CMK (cell line): ENCODE measurements at places on chromosomes 2 and 18.

DNA sequence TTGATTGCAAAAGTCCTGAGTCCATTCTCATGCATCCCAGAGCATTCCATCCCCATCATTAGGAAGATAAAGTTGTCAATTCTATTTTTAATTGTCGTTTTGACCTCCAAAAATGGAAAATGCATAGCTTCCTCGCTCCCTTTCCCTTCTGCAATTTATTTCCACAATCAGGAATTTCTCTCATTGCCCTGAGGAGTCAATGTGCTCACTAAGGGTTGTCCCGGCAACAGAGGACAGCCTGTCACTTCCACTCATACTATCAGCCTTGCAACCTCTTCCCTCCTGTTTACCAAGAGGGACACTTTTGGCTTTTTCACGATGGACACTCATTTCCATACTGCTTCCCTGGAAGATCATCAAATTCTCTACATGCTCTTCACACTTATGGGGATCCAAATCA lies 164.8 kb downstream of the MYO5B start:
- no peak for DNase-seq

GRCh38 chr2:19667536-19667949 lies 234.2 kb downstream of the TTC32 start:
- no peak for DNase-seq

DNA sequence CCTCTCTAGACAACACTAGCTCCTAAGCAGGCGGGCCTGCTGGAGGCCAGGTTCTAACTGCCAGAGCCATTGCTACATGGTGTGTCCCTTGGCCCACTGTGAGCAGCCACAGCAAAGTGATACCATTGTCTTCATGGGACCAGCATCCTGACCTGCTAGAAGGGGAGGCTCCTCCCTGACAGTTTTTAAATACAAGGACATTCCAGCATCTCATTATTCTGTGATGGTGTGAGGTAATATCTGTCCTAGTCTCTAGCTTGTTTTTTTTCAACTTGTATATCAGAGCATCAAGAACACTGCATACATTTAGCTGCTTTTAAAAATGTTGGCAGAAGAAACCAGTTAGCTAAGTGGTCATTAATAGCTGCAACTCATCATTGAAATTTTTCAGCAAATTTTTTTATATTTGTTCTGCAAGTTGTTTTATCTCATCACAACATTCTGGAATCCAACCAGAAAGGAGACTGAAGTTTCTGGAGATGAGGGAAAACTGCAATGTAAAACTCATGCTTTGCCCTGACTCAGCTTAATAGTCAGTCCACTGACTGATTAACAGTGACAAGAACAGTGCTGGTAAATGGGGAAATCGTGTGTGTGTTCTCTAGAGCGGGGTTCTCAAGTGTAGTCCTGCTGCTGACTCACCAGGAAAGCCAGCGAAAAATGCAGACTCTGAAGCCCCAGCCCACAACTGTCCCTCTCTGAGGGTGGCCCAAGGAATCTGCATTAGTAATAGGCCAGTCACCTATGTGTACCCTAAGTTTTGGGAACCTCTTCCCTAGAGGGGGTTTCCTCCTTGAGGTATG lies 17.8 kb downstream of the MAPRE3 start:
- no peak for DNase-seq

- no peak for DNase-seq
Measured at GRCh38 chr18:8930990-8931616, 171.4 kb upstream of the NDUFV2 start.

DNA sequence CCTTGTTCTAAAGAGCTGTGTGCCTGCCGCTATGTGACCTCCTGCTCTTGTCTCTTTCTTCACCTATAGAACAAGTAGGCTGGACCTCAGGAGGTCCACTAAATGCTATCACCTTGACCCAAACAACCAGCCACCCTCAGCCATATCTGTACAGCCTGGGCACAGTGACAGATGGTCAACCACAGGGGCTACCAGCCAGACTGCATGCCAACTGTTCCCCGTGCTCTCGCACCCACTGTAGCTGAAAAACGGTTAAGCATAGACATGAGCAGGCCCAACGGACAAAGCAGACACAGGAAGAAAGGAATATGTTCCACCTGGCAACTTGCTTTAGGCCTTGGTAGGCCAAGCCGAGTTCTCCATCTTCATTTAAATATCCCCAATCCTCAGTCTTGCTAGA lies 43.2 kb upstream of the ACAA2 start:
- DNase-seq = no peak

DNA sequence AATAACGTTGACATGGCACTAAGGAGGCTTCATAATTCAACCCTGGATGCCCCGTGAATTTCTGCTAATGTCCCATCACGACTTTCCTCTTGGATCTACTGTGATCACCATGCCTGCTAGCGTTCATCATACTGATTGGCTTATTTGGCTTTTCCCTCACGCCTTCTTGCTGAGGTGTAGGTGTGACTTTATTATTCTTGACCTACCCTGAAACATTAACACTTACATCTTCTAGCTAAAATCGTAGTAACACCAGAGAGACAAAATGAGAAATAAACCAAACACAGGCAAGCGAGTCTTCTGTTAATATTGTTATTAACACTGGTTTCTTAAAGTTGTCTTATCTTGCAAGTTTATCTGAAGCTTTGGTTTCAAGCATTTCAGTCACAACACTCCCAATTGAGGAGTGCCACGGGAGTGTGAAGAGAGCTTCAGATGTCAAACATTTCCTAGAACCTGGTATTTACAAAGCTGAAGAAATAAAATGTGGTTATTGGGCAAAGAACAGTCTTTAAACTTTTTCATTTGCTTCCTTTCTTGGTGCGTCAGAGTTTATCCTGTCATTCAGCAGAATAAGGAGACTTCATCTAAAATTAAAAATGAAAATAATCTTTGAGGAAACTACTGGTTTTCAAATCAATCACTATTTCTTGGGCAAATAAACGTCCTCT lies 15.4 kb upstream of the STAT1 start:
- no peak for DNase-seq

DNA sequence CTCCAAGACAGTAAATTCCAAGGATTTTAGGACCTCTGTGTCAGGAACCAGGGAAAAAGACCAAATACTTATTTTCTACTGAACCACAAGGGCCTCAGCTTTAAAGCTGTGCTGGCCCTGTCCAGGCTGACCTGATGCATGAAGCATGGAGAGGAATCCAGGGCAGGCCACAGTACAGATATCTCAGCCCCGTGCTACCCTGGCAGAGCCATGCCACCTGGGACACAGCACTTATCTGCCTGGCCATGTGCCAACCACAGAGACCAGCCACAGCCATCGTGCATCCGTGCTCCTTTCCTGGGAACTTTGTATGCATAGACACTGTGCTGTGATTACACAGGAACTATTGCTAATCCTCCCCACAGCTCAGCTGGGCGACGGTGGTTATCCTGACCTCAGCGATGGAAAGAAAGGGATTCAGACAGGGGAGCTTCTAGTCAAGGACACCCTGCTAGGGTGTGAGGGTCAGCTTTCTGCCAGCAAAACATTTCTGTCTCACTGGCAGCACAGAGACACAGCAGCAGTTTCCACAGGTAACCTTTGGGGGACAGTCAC lies 687.4 kb upstream of the ID2 start:
- DNase-seq = no peak

- DNase-seq = no peak
Measured at GRCh38 chr2:33153008-33153407, 206.3 kb downstream of the LTBP1 start.

GRCh38 chr2:62817995-62818713 lies 112.6 kb downstream of the EHBP1 start:
- DNase-seq = no peak

GRCh38 chr2:32553829-32554432 lies 73.9 kb upstream of the TTC27 start:
- peak; percentile 9 for DNase-seq

GRCh38 chr2:106187273-106187891 lies 6.7 kb downstream of the UXS1 start:
- DNase-seq = no peak

- no peak for DNase-seq
Measured at GRCh38 chr2:222058819-222059445, 239.9 kb downstream of the PAX3 start.

- DNase-seq = no peak
Measured at GRCh38 chr2:80579756-80580155, 275.2 kb upstream of the LRRTM1 start.

DNA sequence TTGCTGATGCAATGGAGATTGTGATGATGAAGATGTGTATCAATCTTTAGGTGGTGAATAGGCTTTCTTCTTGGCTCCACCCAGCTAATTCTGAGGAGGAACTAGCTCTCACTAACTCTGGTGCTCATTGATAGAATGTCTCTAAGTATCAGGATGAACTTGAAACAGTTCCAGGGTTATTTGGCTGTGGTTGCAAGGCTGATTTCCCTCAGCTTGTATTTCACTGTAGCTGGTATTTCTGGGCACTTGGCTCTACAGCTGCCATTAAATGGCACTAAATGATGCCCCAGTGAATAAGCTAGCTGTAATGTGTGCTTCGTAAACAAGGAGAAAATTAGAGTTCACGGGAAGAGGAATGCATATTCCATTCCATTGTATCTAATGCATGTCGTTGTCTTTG lies 241.2 kb downstream of the RPIA start:
- no peak for DNase-seq

GRCh38 chr2:102126169-102126568 lies 16.4 kb upstream of the IL1R1 start:
- no peak for DNase-seq

GRCh38 chr2:59217360-59217759 lies 976.2 kb upstream of the FANCL start:
- DNase-seq = no peak

- DNase-seq = peak; percentile 94
Measured at GRCh38 chr2:170143045-170143717, 34.8 kb upstream of the MYO3B start.

- no peak for DNase-seq
Measured at GRCh38 chr2:170157025-170157684, 20.8 kb upstream of the MYO3B start.

DNA sequence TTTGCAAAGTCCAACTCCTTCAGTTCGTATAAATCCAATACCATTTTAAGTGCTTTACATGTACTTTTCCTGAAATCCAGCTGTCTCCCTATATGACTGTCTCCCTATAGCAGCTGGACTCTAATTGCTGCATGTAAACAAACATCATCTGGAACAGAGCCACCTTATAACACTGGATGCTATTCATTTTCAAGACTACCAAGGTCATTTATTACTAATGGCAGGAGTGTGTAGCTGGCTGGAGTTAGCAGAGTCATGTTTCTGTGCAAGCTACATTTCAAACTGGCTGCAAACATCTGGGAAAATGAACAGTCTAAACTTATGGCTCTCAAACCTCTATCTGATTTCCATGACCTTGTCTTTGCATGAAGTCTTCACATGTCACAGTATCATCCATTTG lies 575.2 kb downstream of the PIK3C3 start:
- no peak for DNase-seq

GRCh38 chr2:138490673-138491494 lies 10.7 kb upstream of the SPOPL start:
- DNase-seq = no peak

GRCh38 chr2:203533676-203534591 lies 1.2 kb downstream of the RAPH1 start:
- DNase-seq = no peak

- DNase-seq = no peak
Measured at GRCh38 chr2:231781798-231782726, 980 bp upstream of the PDE6D start.

GRCh38 chr18:7626922-7627440 lies 59.9 kb downstream of the PTPRM start:
- no peak for DNase-seq

GRCh38 chr2:237859533-237860272 lies at the start of gene RAMP1:
Gene RAMP1 (plus strand): TSS chr2:237859623. CDS start chr2:237859676, 53 bp downstream.
- no peak for DNase-seq

- no peak for DNase-seq
Measured at GRCh38 chr18:65610939-65611338, 139.9 kb upstream of the CDH7 start.

- DNase-seq = no peak
Measured at GRCh38 chr2:240442891-240443715, 7.6 kb downstream of the GPC1 start.

DNA sequence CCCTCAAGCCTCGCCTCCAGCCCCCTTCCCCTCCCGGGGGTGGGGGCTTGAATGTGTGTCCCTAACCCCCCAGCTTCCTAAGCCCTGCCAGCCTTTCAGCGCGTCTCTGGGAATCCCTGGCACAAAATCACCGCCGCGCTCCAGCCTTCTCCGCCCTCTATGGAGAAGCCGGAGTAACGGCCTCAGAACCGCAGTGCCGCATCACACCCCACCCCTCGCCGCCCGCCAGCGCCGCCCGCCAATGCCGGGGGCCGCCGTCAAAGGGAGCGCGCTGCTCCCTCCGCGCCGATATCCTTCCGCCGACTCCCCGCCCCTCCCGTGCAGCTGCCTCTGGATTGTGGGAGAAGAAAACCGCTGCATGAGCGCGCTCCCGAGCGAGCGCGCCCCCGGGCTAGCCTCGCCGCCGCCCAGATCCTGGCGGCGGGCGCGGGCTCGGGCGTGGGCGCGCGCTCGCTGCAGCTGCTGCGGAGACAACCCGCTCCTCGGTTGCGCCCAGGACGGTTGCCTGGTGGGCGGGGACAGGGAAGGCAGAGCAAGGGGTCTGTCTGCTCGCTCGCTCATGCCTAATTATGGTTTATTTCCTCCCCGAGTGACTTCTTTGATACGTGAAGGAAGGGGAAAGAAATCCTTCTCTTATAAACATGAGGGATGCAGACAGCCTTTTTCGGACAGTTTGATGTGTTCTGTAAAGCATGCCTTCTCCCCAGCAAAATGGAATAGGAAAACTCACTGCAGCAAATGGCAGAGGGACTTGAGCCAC lies at the start of gene CCDC88A:
Gene CCDC88A, minus strand, starts transcription at position 178 of the 760 bp plus-strand sequence. CDS start 777 bp downstream, outside the sequence.
- DNase-seq = peak; percentile 98

GRCh38 chr18:45103319-45104048 lies 422.8 kb downstream of the SETBP1 start:
- DNase-seq = no peak

- no peak for DNase-seq
Measured at GRCh38 chr2:161847910-161848309, 223.7 kb downstream of the SLC4A10 start.

DNA sequence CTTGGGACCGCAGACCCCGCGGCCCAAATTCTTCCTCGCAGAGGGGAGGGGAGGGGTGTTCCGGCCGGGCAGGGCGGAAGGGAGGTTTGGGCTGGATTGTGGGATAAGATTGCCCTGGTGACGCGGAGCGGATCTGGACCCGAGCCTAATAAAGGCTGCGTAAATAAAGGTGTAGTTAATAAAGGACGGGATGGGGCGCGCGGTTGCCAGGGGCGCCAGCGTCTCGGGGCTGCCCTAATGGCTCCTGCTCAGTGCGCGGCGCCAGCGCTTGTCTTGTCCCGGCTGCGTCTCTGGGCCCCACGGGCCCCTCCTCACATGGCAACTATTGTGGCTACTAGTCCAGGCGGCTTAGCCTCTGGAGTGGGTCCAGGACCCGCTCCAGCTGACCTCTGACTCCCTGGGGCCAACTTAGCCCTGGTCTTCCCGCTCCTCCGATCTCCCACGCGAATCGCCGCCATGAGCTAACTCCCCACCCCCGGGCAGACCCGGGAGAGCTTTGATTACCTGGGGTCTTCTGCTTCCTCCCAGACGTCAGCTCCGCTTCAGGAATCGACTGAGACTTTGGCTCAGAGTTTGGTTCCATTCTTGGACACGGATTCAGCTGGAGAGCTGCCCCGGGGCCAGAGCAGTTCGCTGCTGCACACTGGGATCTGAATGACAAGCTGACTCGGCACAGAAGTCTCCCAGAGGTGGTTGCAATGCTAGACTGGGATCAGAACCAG lies 36.5 kb downstream of the SLC25A52 start:
- no peak for DNase-seq

GRCh38 chr18:25349131-25349925 lies 2.6 kb downstream of the ZNF521 start:
- no peak for DNase-seq
